ENCODE measurements at places on chromosomes 4 and X.
A peak's percentile ranks its signal among the peaks of the same experiment; 100 is the strongest.

DNA sequence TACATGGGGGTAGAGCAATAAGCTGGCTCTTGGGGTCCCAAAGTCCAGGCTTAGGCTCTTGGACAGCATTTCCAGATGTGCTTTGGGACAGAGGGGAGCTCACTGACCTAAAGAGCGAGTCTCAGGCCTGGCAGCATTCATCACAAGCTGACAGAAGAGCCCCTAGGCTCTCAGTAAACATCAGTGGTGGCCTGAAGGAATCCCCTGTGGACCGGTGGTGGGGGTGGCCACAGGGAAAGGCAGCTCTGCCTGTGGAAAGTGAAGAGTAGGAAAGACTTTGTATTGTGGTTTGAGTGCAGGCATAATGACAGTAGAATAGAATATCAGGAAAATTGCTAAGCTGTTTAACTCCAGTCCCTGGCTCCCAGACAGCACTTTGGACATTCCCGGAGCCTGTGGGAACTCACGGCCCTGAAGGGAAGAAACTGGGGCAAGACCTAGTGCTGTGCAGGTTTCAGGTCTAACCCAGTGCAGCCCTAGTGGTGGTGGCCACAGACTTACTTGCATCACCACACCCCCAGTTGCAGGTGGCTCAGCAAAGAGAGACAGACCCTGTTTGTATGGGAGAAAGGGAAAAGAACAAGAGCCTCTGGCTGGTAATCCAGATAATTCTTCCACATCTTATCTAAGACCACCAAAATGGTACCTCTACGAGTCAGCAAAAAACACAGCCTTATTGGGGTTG lies 141.9 kb downstream of the MAB21L2 start:
- DNase-seq = no peak

DNA sequence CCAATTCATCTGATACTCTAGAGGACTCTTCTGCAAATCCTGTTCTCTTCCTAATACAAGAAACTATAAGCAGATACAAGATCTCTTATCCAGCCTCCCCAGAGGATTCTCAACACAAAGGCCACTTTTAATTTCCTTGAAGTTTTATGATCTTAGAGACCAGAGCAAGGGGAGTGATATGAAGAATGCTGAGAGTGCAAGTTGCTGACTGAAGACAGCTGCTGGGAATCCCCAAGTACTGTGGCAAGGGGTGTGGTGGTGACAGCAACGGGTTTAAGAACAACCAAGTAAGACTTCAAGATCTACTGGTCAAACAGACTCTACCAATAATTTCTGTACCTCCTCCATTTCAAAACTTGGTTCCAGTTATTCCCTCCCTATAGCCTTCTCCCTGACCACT lies 7.0 kb downstream of the AMMECR1 start:
- DNase-seq = no peak

DNA sequence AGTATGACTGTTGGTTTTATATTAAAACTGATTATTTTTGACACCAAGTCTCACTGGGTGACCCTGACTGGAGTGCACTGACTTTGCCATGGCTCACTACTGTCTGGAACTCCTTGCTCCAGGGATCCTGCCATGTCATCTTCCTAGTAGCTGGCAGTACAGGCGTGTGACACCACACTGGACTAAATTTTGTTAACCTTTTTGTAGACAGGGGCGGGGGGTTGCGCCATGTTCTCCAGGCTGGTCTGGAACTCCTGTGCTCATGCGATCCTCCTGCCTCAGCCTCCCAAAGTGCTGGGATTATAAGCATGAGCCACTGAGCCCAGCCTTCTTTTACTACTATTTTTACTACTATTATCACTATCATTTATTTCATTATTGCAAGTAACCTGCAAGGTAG lies 8.9 kb downstream of the XAGE1A start:
- DNase-seq = no peak

DNA sequence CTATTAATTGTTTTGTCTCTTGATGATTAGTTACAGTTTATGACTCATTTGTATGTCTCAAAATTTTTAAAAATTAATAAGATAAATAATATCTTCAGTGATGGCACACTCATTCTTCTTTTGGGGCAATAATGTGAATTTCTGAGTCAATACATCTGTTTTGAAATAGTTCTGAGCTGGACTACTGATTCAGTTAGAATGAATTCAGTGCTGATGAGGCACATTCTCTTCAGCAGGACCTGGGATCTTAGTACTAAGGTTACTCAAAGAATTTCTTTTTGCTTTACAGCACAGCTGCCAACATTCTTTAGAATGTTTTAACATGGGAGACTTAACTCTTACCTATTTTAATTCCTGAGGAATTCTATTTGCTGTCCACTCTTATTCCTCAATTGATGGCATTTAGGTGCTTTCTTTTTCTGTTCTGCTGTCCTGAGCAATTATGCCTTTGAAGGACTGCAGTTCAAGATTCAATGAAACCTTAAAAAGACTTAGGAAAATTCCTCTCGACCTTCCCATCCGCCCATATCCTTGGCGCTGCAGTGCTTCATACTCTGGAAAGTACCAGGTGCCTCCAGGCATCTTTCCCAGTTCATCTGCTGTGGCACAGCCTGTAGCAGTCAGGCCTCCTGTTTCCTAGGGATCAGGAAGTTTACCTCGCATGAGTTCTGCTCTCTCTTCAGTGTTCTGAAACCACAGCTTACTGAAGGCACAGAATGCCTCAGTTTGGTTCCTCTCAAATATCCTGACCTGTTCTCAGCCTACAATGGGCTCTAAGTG lies 213.7 kb downstream of the FSTL5 start:
- DNase-seq = peak; percentile 75

All from trophoblast cell (in vitro differentiated cells and primary cell).